ENCODE measurements at places on chromosomes 13 and 19.

DNA sequence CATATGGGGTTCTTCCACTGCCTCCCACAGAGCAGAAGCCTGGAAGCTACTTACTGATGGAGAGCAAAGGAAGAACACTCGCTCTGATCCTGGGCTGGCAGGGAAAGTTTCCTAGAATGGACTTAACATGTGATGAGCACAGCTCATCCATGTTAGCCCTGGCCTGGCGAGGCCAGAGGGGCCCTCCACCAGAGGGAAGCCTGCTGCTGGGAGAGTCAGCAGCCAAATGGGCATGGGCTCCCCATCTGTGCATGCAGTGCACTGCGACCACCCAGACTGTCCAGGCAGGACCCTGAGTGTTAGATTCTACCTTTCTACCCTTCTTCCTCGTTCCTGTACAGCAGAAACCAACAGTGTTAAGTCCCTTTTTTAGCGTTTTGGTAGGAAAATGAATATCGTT lies 8.9 kb downstream of the HNRNPUL1 start:
- DNase-seq: no peak

DNA sequence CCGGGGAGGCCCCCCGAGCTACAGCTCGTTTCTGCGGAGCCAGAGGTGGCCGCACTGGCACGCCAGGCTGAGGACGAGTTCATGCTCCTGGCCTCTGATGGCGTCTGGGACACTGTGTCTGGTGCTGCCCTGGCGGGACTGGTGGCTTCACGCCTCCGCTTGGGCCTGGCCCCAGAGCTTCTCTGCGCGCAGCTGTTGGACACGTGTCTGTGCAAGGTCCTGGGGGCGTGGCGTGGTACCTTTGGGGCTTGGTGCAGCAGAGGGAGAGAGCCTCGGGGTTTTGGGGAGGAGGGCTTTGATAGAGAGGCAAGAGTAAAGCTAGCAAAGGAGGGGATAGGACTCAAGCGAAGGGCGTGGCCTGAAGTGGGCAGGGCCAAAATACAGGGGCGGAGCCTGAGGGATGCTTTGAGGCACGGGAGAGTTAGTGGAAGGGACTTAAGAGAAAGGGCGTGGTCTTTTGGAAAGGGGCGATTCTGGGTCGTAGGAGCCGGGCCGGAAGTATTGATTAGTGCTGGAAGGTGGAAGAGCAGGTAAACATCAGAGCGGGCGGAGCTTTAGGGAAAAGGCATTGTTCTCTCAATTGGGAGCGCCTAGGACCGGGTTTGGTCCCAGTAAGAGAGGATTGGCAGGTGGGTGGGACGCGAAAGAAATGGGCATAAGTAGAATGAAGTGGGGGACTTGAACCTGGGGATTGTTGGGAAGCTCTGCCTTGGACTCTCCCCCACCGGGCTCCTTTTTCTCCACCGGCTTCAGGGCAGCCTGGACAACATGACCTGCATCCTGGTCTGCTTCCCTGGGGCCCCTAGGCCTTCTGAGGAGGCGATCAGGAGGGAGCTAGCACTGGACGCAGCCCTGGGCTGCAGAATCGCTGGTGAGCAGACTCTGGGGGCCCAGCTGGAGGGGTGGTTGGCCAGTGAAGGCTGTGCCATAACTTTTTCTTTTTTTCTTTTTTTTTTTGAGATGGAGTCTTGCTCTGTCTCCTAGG lies 1.2 kb downstream of the PPM1N start:
- no peak for DNase-seq

- no peak for DNase-seq
These were observed 27.5 kb downstream of the CRYL1 start for GRCh38 chr13:20498129-20498528.

GRCh38 chr13:26855921-26856320 lies 95.3 kb upstream of the GPR12 start:
- no peak for DNase-seq

GRCh38 chr13:47349211-47349610 lies 452.4 kb upstream of the HTR2A start:
- no peak for DNase-seq

DNA sequence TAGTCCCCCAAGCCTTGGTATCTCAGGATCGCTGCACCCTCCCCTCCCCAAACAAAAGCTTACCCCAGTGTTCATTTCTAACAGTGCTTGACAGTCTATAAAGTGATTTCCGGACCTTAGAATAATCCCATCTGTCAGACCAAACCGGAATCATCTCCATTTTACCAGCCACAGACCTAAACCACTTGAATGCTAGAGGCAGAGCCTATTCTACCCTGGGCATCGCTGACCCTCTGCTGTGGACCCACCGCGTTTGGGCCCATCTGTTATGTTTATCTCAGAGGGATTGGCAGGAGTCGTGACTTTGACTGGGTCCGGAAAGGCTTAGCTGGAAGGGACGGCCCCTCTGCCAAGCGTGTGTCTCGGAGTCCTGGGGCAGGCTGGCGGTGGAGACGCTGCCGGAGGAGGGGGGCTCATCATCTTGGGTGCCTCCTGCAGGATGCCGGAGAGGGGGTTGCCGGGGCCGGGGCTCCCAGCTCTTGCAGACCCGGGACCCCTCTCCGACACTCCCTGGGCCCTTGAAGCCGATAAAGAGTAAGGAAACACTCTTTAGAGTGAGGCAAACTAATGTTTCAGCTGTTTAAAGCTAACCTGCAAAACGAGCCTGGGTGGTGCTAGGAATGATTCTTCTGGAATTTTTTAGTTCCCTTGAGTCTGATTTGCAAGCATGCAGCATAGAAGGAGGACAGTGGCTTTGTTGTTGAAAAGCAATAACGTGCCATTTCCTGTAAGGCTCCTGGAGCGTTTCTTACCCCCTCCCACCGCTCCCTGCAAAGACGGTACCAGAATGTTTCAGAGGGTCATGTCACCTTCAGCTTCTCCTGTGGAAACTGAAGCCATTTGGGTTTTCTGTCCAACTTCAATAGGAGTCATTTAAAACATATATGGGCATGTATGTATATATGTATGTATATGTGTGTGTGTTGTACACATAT lies 1.3 kb downstream of the SLC25A42 start:
- DNase-seq: peak; percentile 45

DNA sequence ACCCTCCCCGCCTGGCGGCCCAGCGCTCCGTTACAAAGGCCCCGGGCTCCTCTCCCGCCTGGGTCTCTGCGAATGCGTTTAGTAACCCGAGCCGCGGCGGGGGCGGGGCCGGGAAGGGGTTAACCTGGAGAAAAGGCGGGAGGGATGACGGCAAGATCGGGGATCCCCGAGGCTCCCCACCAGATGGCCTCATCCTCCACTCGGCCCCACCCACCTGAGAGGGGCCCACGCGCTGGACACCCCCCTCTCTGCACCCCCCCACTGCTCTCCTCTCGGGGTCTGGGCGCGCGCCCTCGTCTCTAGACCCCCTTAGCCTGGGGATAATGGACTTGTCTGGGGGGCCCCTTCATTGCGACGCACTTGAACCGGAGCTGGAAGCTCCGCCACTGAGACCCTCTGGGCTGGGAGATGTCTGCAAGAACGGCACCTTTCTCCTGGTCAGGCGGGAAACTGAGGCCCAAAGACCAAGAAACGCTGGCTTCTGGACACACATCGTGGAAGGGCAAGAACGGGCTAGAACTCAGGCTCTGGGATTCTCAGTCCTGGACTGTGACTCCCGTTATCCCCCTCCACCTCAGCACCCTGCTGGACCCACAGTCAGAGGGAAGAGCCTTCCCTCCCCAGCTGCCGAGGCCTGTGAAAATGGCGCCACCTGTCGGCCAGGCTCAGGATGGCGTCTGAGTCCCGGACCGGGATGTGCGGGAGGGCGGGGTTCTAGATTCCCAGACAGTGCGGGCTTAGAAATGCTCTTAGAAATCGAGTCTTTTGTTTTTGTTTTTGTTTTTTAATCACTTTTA lies 2.9 kb upstream of the LTBP4 start:
- peak; percentile 89 for DNase-seq
